GM23248 (cell line): ENCODE measurements at places on chromosomes 3 and 15. TPM values are rescaled to one million over a fixed set of nuclear protein-coding genes. Genes with fewer than 3 reads are reported as not detected.
A peak's percentile ranks its signal among the peaks of the same experiment; 100 is the strongest.

ZBBX gene
- not detected in 2 replicates for polyA plus RNA-seq

- H3K36me3 ChIP-seq = no peaks in the 10 kb centered on the region
- peaks cover 56% of the 10 kb centered on the region for H3K4me1 ChIP-seq
- peak; percentile 94 for DNase-seq
- H3K27ac ChIP-seq = peak overlapping the region; percentile 81
- H3K4me3 ChIP-seq = peak overlapping the region; percentile 45
These were observed 115.9 kb downstream of the DCLK3 start for GRCh38 chr3:36648241-36649034.

GRCh38 chr3:58023531-58023930, 15.3 kb downstream of the FLNB start:
- no peak for DNase-seq
- peak overlapping the region; percentile 2; the same call in 1 of the 2 replicates for H3K27ac ChIP-seq
- H3K27me3 ChIP-seq = no peaks in the 10 kb centered on the region
- H3K4me1 ChIP-seq = peaks cover 38% of the 10 kb centered on the region
- no peaks in the 10 kb centered on the region for H3K36me3 ChIP-seq

GRCh38 chr3:197298945-197299854, 788 bp upstream of the DLG1 start:
- peaks cover 13% of the 10 kb centered on the region for H3K36me3 ChIP-seq
- no peaks in the 10 kb centered on the region for H3K27me3 ChIP-seq

GRCh38 chr3:94028093-94028837, at the start of gene STX19:
Gene STX19, minus strand, starts transcription at chr3:94028597. Its CDS starts 13,328 bp downstream, at chr3:94015269.
- no peak within 1 kb of the TSS for H3K4me3 ChIP-seq
- H3K27ac ChIP-seq = no peak within 1 kb of the TSS
- H3K27me3 ChIP-seq = no peaks in the 10 kb centered on the region
- no peak for DNase-seq
- no peaks in the 10 kb centered on the region for H3K4me1 ChIP-seq
- no peaks in the 10 kb centered on the region for H3K36me3 ChIP-seq

DNA sequence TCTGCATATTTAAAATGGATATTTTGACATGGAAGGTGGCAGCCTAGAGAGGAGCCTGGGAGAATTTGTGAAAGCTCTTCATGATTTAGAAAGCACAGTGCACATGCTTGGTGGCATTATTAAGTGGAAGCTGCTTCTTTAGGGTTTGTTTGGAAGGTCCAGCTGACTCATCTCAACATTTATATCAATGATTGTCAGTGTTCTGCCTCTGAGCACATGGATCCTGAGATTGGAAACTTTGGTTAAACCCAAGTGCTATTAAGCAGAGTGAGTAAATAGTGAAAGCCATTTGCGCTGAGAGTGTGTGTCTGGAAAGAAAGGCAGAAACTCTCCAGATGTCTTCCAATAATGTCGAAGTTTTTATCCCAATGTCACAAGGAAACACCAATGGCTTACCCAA, 7.4 kb downstream of the NOX5 start:
- no peak for DNase-seq
- H3K27me3 ChIP-seq = no peaks in the 10 kb centered on the region
- H3K4me3 ChIP-seq = no peak overlapping the region

- H3K4me1 ChIP-seq = no peaks in the 10 kb centered on the region
- no peak overlapping the region for H3K27ac ChIP-seq
- no peak overlapping the region for H3K4me3 ChIP-seq
- no peaks in the 10 kb centered on the region for H3K36me3 ChIP-seq
These were observed 50.9 kb upstream of the MAP3K13 start for GRCh38 chr3:185311991-185312390.

GRCh38 chr3:160564258-160564911, 986 bp downstream of the KPNA4 start:
- peak overlapping the region; percentile 97 for H3K27ac ChIP-seq
- H3K4me1 ChIP-seq = peaks cover 58% of the 10 kb centered on the region
- H3K27me3 ChIP-seq = no peaks in the 10 kb centered on the region
- H3K4me3 ChIP-seq = peak overlapping the region; percentile 83
- DNase-seq = peak; percentile 29

DNA sequence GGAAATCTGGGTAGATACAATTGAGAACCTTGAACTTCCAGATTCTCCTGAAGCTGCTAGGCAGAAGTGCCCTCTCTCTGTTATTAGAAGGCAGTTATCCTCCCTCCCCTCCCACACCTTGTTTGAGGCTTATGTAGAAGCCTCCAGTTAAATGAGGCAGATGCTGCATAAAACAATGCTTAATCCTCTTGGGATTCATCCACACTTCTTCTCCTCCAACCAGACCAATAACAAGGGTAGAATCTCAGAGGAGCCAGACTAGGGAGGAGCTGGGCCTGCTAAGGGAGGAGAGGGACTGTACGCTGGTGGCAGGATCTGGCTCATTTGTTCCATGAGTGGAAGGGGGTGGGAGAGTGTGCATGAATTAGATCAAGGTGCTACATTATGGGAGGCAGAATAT, 88.3 kb upstream of the PRR23C start:
- H3K4me1 ChIP-seq = peaks cover 9% of the 10 kb centered on the region
- no peaks in the 10 kb centered on the region for H3K27me3 ChIP-seq
- no peaks in the 10 kb centered on the region for H3K36me3 ChIP-seq

- H3K36me3 ChIP-seq = no peaks in the 10 kb centered on the region
- peak; percentile 96 for DNase-seq
- H3K4me3 ChIP-seq = peak overlapping the region; percentile 79
- peak overlapping the region; percentile 97 for H3K27ac ChIP-seq
These were observed 507 bp upstream of the GOLIM4 start for GRCh38 chr3:168096210-168096652.

GRCh38 chr15:38004218-38004861, 69.9 kb downstream of the TMCO5A start:
- no peaks in the 10 kb centered on the region for H3K27me3 ChIP-seq
- no peak overlapping the region for H3K4me3 ChIP-seq
- H3K4me1 ChIP-seq = 0 out of 2 replicates have a peak, but pooled peaks cover 4% of the 10 kb centered on the region
- H3K36me3 ChIP-seq = no peaks in the 10 kb centered on the region
- H3K27ac ChIP-seq = no peak overlapping the region

GRCh38 chr3:53939813-53940212, 48.2 kb upstream of the SELENOK start:
- no peaks in the 10 kb centered on the region for H3K36me3 ChIP-seq

DNA sequence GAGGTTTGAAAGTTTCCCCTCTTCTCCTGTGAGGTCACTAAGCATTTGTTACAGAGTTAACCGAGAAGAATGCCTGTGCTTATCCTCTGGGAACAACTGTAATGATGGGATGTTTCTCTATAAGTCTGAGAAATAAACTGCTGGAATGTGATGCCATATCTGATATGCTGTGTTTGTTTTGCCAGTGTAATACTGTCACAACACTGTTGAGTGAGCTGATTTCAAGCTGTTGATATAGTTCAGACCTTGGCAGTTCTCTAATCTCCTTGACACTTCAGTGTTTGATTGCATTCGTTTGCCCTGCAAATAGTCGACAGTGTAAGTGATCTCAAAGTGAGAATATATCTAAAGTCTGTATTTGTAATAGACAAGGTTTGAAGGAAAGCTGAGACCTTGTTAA, 73.3 kb downstream of the PTPRG start:
- H3K27ac ChIP-seq = no peak overlapping the region
- no peak overlapping the region for H3K4me3 ChIP-seq
- H3K36me3 ChIP-seq = no peaks in the 10 kb centered on the region
- no peaks in the 10 kb centered on the region for H3K27me3 ChIP-seq

DNA sequence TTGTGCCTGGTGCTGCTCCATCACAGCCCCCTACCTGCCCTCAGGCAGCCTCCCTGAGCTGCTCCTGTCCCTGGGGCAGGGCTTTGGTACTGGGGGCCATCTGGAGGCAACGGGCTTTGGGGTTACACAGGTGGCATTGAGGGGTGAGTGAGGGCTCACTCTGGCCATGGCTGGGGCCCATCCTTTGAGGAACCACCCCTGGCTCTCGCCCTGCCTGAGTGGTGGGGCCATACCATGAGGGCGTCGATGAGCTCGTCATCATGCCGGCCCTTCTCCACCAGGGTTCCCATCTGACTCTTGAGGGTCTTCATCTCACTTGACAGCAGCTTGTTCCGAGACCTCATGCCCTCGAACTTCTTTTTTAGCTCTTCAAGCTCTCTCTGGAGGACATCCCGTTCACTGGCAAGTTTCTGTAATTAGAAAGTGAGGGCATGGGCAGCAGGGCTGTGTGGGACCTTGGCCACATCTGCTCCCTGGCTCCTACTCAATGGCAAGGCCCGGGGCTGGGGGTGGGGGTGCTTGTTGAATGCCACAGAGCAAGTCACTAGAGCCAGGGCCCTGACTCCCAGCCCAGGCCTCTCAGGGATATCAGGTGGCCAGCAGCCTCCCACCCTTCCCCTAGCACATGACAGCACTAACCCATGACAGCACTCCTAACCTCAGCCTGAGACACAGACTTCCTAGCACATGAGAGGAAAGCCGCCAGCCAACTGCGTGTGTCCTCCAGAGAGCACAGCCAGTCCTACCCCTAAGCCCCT, 33.5 kb downstream of the CCDC13 start:
- DNase-seq = no peak
- no peaks in the 10 kb centered on the region for H3K27me3 ChIP-seq
- no peak overlapping the region for H3K4me3 ChIP-seq
- H3K4me1 ChIP-seq = no peaks in the 10 kb centered on the region

- no peak overlapping the region for H3K4me3 ChIP-seq
- H3K27me3 ChIP-seq = no peaks in the 10 kb centered on the region
- H3K27ac ChIP-seq = no peak overlapping the region
- peaks cover 8% of the 10 kb centered on the region; the same call in 1 of the 2 replicates for H3K4me1 ChIP-seq
These were observed 5.6 kb downstream of the TSEN2 start for GRCh38 chr3:12489832-12490231.

DNA sequence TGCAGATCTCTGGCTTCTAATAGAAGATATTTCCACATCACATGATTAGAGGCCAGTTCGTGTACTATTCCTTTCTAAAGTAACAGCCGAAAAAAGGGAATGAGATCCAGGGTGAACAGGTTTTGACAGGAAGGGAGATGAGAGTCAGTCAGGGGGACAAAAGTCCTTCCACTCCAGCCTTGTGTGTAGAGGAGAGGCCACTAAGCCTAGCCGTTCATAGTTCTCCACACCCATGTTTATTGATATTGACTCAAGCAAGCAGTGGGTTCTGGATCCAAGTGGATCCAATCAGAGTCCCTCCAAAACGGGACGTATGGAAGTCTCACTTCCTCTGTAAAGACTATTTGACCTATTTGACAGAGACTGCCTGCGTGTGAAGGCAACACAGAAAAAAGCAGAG, 80.4 kb upstream of the LRIG1 start:
- H3K4me3 ChIP-seq = no peak overlapping the region
- H3K27ac ChIP-seq = no peak overlapping the region
- peaks cover 30% of the 10 kb centered on the region for H3K27me3 ChIP-seq
- no peaks in the 10 kb centered on the region for H3K36me3 ChIP-seq
